ENCODE measurements at places on chromosomes 12 and 14.

GRCh38 chr12:108559007-108559655, 1.8 kb downstream of the SART3 start:
- no peak for DNase-seq

DNA sequence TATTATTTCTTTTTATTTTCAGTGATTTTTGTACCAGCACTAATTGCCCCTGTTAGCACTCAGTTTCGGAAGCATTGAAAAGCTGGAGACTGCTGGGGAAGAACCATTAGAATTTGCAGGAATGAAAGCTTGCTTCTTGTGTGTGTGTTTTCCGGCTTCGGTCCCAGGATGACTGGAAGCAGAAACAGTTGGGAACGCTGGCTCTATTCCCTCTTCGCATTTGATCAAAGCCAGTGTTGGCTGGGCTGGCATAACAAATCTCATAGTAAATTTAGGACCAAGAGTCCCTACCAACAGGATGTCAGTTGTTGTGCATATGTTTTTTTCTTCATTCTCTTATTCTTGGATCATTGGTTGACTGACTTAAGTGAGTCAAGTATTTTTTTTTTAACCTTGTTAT, 53.6 kb upstream of the TRAF3 start:
- no peak for DNase-seq

- DNase-seq = no peak
These were observed 450.4 kb downstream of the LRFN5 start for GRCh38 chr14:42057111-42057510.

GRCh38 chr14:103488960-103489359, 33.7 kb downstream of the CKB start:
- no peak for DNase-seq

- DNase-seq = no peak
These were observed 7.3 kb downstream of the TMEM116 start for GRCh38 chr12:112005419-112006395.

GRCh38 chr12:105036937-105037649, 47.2 kb downstream of the ALDH1L2 start:
- no peak for DNase-seq

- DNase-seq = no peak
These were observed 557.6 kb downstream of the PRKD1 start for GRCh38 chr14:29370024-29370423.

GRCh38 chr12:56038022-56038655, 3.6 kb upstream of the RPS26 start:
- no peak for DNase-seq

DNA sequence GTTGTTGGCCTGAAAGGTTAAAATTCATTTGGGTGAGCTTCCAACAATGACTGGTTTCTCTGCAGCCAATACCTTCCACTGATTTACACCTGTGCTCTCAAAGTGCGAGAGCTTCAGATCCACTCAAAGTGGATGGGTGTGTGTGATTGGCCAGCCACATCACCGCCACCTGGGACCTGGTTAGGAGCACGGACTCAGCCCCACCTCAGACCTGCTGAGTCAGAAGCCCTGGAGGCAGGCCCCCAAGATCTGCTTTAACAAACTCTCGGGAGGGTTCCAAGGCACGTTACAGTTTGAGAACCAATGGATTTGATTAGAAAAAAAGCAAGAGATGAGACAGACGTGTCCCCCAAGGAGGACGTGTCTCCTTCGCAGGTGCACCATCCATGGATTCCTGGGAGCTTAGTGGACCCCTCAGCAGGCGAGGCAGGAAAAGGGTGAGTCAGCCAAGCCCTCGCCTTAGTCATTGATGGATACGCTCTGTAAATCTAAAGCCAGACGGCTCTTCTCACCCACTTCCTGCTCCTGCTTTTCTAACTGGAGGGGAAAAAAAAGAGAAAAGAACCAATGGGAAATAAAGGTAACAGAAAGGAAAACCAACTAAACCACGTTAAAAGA, 24.5 kb downstream of the FZD10 start:
- no peak for DNase-seq

- DNase-seq = no peak
These were observed 41.1 kb downstream of the PRB3 start for GRCh38 chr12:11228296-11228879.

DNA sequence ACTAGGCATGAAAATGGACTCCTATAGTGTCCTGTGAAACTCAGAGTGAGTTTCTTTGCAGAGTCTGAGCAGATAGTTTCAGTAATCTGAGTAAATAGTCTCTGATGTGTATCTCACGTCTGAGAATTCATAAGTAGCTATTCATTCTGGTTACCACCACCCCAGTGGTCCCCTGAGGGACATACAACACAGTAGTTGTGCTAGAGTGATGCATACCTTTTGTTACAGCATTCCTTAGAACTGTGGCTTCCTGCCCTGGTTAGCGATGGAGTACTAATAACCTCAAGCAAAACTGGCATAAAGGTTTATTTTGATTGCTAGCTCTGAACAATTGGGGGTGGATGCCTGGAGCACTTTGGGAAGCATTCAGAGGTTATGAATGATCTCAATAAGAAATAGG, 114.7 kb downstream of the DAAM1 start:
- DNase-seq = no peak

DNA sequence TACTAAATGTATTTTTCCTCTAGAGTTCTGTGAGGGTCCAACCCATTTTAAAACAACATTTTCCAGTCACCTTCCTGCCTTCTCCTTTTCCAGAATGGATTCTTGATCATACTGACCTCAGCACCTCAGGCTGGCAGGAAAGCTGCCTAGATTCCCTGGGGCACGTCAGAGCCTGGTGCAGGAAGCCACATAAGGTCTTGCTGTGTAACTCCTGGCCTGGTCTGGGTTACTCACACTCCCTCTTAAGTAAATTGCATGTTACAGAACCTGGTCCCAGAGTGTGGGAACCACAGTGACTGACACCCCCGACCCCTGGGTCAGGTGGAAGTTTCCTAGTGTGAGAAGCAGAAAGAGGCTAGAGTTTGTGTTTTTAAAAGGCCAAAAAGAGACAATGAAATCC, 209.8 kb downstream of the SPTSSA start:
- DNase-seq = no peak

DNA sequence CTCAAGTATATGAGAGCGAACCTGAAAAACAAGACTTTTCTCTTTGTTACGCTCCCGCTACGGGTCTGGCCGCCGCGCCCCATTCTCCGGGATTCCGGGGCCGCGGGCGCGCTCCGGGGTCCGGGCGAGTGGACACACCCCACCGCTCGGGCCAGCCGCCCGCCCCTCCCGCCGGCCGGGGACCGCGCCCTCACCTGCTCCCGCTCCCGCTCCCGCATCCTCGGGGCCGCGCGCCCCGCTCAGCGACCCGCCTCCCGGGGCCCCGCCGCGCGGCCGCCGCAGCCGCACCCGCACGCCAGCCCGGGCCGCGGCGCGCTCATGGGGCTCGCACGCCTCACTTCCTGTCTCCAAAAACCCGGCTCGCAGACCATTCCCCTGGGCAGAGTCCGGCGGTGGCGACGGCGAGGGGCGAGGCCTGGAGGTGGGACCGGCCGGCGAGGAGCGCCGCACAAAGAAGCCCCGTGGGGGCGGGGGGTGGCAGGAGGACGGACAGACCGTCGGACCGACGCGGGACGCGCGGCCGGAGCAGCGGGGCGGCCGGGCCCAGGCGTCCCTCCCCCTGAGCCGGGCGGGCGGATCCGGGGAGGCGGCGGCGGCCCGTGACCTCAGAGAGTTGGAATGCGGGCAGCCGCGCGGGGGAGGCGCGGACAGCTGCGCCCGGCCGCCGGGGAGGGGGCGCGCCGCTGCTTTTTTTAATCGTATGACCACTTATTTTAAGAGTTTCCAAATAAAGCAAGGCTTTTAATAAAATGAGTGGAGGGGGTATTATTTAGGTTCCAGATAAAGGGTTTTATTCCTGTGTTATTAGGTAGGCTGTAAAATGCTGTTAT, at the start of gene PTPN21:
TSS of gene PTPN21 (minus strand) at position 551 of the 830 bp plus-strand sequence. CDS start 4,590 bp downstream, outside the sequence.
- DNase-seq = no peak

DNA sequence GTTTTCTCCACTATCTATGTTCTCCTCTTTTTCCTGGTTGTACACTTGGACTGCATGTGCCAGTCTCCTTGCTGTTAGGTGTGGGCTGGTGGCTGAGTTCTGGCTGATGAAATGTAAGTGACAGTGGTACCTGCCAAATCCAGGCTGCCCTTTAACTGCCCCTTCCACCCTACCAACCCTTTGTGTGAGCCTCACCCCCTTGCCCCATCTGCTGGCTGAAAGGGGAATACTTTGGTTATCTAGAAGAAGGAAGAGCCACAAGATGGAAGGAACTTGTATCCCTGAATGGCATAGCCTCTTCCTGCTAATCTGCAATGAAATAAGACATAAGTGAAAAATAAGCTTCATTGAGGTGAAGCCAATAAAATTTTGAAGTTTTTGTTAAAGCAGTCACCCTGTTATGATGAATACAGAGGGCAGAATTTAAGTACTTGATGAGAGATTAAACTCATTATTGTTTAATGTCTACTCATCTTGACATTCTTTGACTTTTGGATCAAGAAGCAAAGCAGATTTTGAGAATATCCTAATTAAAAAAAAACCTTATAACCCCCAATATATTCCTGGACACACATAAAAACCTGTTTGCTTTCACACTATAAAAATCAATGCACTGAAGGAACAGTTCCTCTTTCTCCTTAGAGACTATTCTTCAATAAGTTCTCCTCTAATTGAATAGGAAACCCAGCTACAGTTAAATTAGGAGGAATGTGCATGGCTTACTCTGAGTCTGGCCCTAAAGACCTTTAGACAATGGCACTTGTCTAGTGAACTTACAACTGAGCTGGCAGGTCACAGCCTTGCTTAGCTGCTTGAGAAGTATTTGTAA, 262.6 kb upstream of the BTG1 start:
- no peak for DNase-seq

DNA sequence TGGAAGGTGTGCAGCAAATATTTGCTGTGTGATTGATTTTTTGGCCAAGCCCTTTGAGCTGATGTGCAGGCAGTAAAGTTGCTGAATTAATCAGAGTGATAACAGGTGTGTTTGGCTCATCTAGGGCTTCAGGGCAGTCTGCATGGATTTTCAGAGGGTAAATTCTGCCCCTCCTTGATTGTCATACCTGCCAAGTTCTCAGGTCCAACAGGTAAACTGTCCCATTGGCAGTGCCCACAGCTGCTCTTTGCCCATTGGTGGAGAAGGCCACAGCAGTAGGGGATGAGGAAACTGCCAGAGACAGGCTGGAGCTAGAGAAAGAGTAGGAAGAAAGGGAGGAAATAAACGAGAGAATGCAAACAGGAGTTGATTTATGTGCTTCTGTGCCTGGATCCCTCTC, 33.6 kb downstream of the TEP1 start:
- no peak for DNase-seq

GRCh38 chr14:106417224-106418049, 891.1 kb downstream of the TMEM121 start:
- peak; percentile 100 for DNase-seq

DNA sequence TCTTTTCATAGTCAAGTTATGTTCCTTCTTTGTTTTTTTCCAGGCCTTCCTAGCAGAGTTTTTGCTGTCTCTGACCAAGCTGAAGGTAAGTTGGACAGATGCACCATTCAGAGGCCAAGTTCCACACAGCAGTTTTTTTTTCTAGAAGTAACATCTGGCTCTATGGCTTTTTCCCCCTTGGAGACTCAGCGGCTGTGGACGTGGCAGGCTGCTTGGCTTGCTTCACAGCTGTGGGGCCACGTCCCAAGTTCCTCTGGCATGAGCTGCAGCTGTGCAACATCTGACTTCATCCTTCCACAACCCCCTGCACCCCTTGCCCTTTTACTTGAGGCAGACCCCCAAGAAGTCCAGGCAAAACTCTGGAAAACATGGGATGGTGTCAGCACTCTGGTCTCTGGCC, 24.2 kb upstream of the RHOJ start:
- DNase-seq = no peak

- no peak for DNase-seq
These were observed 46.2 kb downstream of the TESC start for GRCh38 chr12:117053050-117053400.

DNA sequence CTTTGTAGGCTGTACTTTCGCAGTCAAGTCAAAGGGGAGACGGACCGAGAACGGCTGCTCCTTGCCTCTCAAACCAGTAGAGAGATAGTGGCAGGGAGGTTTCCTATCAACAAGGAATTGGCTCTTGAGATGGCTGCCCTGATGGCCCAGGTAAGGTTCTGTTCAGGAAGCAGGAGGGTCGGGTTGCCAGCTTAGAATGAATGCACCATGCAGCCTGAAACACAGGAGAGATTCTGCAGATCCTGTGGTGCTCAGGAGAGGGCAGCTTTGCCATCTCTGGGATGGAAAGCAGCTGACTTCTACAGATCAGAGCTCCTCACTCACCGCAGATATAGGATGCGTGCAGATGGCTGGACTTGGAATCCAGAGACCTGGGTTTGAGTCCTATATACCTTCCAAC, 18.0 kb downstream of the PIGH start:
- no peak for DNase-seq

DNA sequence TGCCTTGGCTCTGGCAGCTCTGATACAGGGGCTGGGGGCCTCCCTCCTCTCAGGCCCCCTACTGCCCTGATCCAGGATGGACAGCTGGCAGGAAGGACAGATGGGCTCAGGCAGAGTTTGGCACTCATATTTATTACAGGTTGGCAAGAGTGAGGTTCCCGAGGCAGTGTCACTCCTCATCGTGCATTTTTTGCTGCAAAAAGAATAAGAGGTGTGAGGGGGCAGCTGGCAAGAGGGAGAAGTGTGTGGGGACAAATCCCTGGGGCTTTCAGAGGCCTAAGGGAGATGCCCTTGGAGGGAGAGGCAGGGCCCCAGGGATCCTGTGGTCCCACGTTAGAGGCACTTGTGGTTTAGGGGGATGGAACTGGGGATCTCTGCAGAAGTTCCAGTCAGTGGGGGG, 5.0 kb downstream of the CMTM5 start:
- no peak for DNase-seq

DNA sequence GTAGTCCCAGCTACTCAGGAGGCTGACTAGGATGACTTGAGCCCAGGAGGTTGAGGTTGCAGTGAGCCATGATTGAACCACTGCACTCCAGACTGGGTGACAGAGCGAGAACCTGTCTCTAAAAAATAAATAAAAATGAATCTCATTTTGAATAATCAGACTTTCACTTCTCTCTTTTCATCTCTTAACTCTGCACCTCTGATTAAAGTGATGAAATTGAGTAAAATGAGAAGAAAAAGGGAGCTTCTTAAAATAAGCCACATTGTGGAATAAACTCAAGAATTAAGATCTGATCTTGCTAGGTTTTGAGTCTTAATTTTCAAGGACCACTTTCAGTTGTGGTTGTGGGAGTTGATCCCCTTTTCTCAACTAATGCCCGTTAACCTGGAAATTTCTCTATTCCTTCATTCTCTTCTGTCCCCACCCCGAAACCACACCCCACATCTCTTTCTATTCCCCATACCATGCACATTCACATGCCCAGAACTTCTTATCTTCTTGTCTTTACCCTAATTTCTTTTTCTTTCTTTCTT, 70.9 kb upstream of the ETV6 start:
- no peak for DNase-seq

DNA sequence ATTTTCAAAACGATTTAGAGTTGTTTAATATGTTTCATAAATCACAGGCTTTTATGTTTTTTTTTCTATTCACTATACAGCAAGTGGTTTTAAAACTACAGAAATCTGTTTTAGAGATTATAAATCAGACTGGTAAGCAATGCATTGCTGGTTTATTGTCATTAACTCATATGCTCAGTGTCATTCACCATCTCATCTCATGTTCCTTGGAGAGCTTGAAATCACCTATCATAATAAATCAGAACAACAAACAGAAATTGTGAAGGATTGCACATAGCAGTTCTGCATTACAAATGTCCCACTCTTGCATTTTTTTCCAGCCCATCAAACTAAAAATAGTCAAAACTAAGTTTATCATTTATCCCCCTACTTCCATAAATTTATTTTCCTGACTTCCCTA, 470.8 kb downstream of the FSCB start:
- no peak for DNase-seq

All from stimulated activated CD4-positive, alpha-beta T cell treated with anti-CD3 and anti-CD28 coated beads, TNF-alpha, amount 100 ng/mL, for 48 hours (primary cell).